Activated naive CD4-positive, alpha-beta T cell treated with anti-CD3 and anti-CD28 coated beads, Interleukin-2, amount 50 U/mL, for 16 hours (primary cell): ENCODE measurements at places on chromosomes 5 and 9.
A peak's percentile ranks its signal among the peaks of the same experiment; 100 is the strongest.

GRCh38 chr9:124686918-124687317, 84.2 kb downstream of the NR6A1 start:
- DNase-seq, result no peak

DNA sequence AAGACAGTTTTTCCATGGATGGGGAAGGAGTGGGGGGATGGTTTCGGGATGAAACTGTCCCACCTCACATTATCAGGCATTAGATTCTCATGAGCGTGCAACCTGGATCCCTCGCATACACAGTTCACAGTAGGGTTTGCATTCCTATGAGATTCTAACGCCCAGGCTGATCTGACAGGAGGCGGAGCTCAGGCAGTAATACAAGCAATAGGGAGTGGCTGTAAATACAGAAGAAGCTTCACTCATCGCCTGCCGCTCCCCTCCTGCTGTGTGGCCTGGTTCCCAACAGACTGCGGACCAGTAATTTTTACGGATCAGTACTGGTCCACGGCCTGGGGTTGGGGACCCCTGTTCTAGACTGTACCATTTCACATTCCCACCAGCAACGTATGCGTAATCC, 68.3 kb upstream of the OTULINL start:
- no peak for DNase-seq

- DNase-seq, result no peak
Observed at GRCh38 chr5:151499501-151500035, 52.2 kb downstream of the SLC36A1 start.

- DNase-seq, result peak; percentile 15
Observed at GRCh38 chr5:38258319-38259061, at the start of gene EGFLAM. EGFLAM (plus strand) TSS chr5:38258559; CDS start chr5:38258755, 196 bp downstream.

- no peak for DNase-seq
Observed at GRCh38 chr9:69829484-69829883, 8.9 kb downstream of the CFAP95 start.

GRCh38 chr9:114189823-114190562, 34.7 kb downstream of the COL27A1 start:
- no peak for DNase-seq

DNA sequence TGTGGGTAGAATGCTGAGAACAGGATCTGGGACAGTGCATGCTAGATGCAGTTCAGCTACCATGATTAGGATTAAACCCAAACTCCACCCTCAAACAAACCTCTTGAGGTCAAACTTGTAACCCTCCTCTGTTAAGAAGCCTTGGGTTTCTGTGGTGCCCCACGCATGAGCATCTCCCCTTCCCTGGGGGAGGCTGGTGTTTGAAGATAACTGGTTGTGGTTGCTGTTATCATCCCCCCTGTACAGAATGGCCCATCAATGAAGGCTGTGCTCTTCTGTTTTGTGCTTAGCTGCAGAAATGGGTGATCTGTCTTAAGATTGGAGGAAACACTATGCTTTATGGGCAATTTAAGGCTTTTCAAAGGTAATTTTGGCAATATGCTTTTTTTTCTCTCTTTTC, 4.4 kb upstream of the DAB2IP start:
- DNase-seq, result no peak
